ENCODE measurements at places on chromosomes 11 and 22. TPM values are rescaled to one million over a fixed set of nuclear protein-coding genes. Genes with fewer than 3 reads are reported as not detected.

APOBEC3B gene
- 14.2 TPM for total RNA-seq

SNX19 gene
- total RNA-seq: 22.6 TPM

PHLDB1 gene
- 74.8 TPM for total RNA-seq

PVALB gene
- 1.7 TPM for total RNA-seq

- no peaks in the 10 kb centered on the region for H3K27me3 ChIP-seq
- DNase-seq: no peak
- H3K4me1 ChIP-seq: peaks cover 4% of the 10 kb centered on the region
- H3K27ac ChIP-seq: no peak overlapping the region
- no peaks in the 10 kb centered on the region for H3K36me3 ChIP-seq
These were observed 518.4 kb downstream of the SOX6 start for GRCh38 chr11:15837901-15838489.

P2RY6 gene
- not detected for total RNA-seq

HORMAD2 gene
- total RNA-seq: not detected

DNA sequence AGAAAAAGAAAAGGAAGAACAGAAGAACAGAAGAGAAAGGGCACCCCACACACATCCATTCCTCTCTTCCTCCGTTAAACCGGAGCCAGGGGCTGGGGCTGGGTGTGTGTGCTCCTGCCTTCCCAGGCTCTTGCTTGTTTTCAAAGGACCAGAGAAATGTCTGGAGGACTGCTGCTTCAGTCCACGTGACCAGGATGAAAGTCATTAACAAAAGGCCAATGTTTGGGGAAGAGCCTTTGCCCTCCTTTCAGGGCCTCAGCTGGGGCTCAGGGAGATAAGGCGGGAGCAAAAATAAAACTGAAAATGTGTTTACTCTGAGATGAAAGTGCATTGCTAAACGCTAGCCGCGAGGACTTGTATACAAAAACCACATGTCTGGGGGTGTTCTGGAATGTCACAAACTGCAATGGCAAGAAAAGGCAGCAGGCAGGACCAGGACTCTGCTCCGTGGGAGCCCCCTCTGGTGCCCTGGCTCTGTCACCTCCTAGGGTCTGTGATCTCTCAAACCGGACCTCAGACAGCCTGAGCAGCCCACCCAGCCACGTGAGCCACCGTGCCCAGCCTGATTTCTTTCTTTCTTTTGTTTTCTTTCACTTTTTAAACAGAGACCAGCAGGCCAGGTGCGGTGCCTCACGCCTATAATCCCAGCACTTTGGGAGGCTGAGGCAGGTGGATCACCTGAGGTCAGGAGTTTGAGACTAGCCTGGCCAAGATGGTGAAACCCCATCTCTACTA lies 31.6 kb upstream of the MYH9 start:
- peak; percentile 51 for DNase-seq
- H3K27me3 ChIP-seq: no peaks in the 10 kb centered on the region
- no peaks in the 10 kb centered on the region for H3K36me3 ChIP-seq
- H3K4me1 ChIP-seq: peaks cover 5% of the 10 kb centered on the region

DNA sequence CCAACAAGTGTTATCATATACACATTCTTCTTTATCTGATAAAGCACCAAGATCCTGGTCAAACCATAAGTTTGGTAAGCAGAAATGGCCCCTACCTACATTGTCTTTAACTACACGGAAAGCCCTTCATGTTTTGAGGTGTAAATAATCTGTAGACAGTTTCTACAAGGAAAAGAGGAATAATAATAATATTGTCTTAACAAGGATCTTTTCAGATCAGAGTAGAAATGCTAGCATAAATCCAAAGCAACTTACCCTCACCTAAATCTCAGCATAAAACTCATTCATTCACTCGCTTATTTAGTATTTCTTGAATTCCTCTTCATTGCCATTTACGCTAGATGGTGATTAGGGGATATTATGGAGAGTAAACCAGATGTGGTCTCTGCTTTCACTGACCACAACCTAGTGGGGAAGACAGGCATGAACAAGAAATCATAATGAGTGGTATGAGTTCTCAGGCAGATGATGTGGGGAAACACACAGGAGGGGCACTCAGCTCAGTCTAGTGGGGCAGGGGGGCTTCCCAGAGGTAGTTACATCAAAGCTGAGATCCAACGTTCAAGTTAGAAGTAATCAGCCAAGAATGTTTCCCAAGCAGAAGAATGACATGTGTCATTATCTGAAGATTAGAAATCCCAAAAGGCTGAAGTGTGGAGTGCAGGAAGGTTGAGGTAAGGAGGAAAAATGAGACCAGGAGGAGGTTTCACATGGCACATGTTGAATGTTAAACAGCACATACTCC lies 65.4 kb upstream of the ZC3H12C start:
- DNase-seq: no peak
- peaks cover 1% of the 10 kb centered on the region for H3K27me3 ChIP-seq
- H3K4me1 ChIP-seq: no peaks in the 10 kb centered on the region
- H3K27ac ChIP-seq: no peak overlapping the region
- H3K36me3 ChIP-seq: no peaks in the 10 kb centered on the region

- DNase-seq: no peak
- H3K36me3 ChIP-seq: no peaks in the 10 kb centered on the region
- no peak overlapping the region for H3K27ac ChIP-seq
- H3K4me3 ChIP-seq: no peak overlapping the region
- no peaks in the 10 kb centered on the region for H3K27me3 ChIP-seq
These were observed 1.5 kb downstream of the GPR152 start for GRCh38 chr11:67450796-67451657.

- H3K27ac ChIP-seq: no peak overlapping the region
- no peak for DNase-seq
- no peaks in the 10 kb centered on the region for H3K4me1 ChIP-seq
- no peak overlapping the region for H3K4me3 ChIP-seq
- H3K27me3 ChIP-seq: no peaks in the 10 kb centered on the region
These were observed 9.3 kb upstream of the POU2AF1 start for GRCh38 chr11:111388420-111388819.

SMIM38 gene
- total RNA-seq: 0.20 TPM

JHY gene
- total RNA-seq: 0.46 TPM

ST14 gene
- total RNA-seq: 25.7 TPM

DNA sequence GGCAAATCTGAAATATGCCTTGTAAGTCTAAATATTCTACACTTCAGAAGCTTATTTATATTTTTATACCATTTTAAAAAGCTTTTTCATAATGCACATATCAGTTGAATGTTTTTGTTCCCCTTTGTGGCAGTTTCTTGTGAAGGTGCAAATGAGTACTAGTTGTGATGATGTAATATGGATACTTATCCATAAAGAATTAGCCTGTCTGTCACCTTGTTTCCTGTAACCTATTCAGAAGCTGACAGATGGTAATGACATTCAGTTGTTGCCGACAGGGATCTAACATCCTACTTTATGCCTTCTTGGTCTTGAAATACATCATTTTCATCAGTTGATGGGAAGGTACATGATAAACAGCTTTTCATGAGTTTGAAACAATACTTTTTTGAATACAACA lies 2.9 kb downstream of the QSER1 start:
- peaks cover 11% of the 10 kb centered on the region for H3K4me1 ChIP-seq
- H3K36me3 ChIP-seq: no peaks in the 10 kb centered on the region
- H3K4me3 ChIP-seq: peak overlapping the region; percentile 98
- DNase-seq: no peak
- H3K27ac ChIP-seq: no peak overlapping the region

GRCh38 chr11:132670921-132671675 lies 861.2 kb downstream of the OPCML start:
- no peaks in the 10 kb centered on the region for H3K4me1 ChIP-seq
- no peak overlapping the region for H3K4me3 ChIP-seq
- no peaks in the 10 kb centered on the region for H3K27me3 ChIP-seq
- no peaks in the 10 kb centered on the region for H3K36me3 ChIP-seq
- no peak for DNase-seq

DNA sequence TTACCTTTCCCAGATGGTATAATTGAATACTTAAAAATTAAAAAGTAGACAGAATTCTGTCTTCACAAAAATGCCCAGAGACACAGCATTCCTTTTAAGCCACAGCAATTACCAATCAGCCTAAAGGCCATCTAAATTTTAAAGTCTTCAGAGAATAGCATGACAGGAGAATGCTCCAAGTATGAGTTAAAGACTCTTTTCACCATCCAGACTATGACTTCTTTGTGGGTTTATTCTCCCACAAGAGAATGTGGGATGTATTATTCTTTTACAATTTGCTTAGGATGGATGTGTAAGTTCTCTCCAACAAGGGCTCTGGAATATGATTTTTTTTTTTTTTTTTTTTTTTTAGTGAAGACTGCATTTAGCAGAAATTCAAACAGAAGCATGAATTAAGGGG lies 249.9 kb downstream of the TTC28 start:
- peaks cover under 1% of the 10 kb centered on the region for H3K4me1 ChIP-seq
- H3K27me3 ChIP-seq: no peaks in the 10 kb centered on the region
- DNase-seq: no peak
- H3K36me3 ChIP-seq: no peaks in the 10 kb centered on the region
- H3K4me3 ChIP-seq: no peak overlapping the region

OR52N2 gene
- 0.33 TPM for total RNA-seq

DNA sequence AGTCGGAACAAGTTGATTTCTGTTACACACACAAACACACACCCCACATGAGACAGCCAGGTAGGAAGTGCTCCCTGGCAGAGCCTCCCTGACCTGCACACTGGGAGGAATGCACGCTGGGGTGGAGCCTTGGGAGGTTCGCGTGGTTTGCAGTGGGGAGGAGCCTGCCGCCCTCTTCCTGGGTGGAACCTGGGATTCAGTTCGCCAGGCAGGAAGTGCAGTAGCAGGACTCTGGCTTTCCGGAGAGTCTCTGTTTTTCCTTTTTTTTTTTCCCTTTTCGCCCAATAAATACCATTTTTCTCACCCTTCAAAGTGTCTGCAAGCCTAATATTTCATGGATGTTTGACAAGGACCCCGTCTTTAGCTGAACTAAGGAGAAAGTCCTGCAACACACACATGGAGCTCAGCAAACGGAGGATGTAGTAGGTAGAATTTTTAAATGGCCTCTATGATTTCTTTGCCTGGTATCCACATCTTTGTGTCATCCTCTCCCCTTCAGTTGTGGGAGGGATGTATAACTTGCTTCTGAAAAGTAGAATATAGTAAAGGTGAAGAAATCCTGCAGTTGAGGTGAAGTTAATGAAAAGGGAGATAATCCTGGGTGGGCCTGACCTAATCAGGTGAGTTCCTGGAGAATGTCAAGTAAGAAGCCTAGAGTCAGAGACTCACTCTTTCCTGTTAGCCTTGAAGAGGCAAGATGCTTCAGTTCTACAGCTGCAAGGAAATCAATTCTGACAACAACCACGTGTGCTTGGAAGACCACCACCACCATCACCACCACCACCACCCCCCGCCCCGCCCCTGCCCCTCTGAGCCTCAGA lies 72.9 kb downstream of the PIWIL4 start:
- no peaks in the 10 kb centered on the region for H3K27me3 ChIP-seq
- no peak overlapping the region for H3K27ac ChIP-seq
- no peak overlapping the region for H3K4me3 ChIP-seq
- DNase-seq: no peak
- H3K4me1 ChIP-seq: no peaks in the 10 kb centered on the region

DNA sequence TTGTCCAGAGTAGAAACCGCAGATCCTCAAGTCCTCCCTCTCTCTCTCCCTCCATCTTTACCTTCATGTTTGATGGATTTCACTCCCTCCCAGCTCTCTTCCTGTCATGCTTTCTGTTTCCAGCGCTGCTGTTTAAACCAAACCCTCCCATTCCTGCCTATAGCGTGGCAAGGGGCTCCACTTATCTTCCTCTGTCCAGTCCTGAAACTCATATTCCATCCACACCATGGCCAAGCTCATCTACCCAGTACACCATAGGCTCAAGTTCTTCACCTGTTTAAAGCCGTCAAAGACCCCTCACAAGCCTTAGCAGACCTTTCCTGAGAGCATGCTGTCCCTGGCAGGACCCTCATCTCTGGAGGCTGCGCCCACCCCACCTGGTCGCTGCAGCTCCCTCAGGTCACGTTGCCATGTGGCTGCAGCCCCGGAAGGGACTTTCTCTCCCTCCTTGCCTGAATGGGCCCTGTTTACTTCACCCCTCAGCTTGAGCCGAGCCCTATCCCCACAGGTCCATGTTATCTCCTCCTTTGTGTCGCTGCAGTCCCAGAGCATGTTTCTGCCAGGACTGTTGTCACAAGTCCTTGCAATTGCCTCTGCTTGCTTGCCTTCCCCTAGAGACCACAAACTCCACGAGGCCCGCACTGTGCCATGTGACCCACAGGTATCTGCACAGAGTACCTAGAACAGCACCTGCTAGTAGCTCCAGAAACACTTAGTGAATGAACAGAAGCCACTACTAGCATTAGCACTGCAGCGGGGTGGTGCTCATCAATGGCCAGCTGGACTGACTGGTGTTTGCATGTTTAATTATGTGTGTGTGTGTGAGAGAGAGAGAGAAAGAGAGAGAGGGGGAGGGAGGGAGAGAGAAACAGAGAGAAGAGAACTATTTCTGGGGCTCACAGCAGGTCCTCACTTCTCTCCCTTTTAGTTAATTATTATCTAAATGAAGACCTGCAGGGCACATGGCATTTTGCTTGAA lies 149.4 kb upstream of the SNX19 start:
- H3K27ac ChIP-seq: no peak overlapping the region
- H3K4me3 ChIP-seq: no peak overlapping the region
- no peaks in the 10 kb centered on the region for H3K27me3 ChIP-seq

GRCh38 chr11:65316227-65317024 lies 1.8 kb downstream of the CDC42EP2 start:
- no peak for DNase-seq
- no peaks in the 10 kb centered on the region for H3K36me3 ChIP-seq
- no peak overlapping the region for H3K4me3 ChIP-seq
- peaks cover 6% of the 10 kb centered on the region for H3K27me3 ChIP-seq

MS4A6A gene
- total RNA-seq: not detected

ADM2 gene
- 8.0 TPM for total RNA-seq

- H3K27ac ChIP-seq: no peak overlapping the region
- H3K36me3 ChIP-seq: peaks cover 11% of the 10 kb centered on the region
- no peak overlapping the region for H3K4me3 ChIP-seq
- H3K4me1 ChIP-seq: no peaks in the 10 kb centered on the region
- no peaks in the 10 kb centered on the region for H3K27me3 ChIP-seq
These were observed 49.1 kb downstream of the CERK start for GRCh38 chr22:46688949-46689348.

KIAA1671 gene
- 23.9 TPM for total RNA-seq

GRCh38 chr11:93080146-93080759 lies 110.8 kb downstream of the MTNR1B start:
- H3K27me3 ChIP-seq: no peaks in the 10 kb centered on the region
- H3K4me3 ChIP-seq: no peak overlapping the region
- no peaks in the 10 kb centered on the region for H3K36me3 ChIP-seq
- no peaks in the 10 kb centered on the region for H3K4me1 ChIP-seq
- H3K27ac ChIP-seq: no peak overlapping the region

GRCh38 chr22:50260801-50261614 lies 475 bp downstream of the MAPK12 start:
- H3K36me3 ChIP-seq: no peaks in the 10 kb centered on the region
- H3K27me3 ChIP-seq: peaks cover 20% of the 10 kb centered on the region
- peak; percentile 72 for DNase-seq
- H3K27ac ChIP-seq: no peak overlapping the region

ARHGAP42 gene
- total RNA-seq: 33.3 TPM

COPB1 gene
- total RNA-seq: 72.1 TPM

DNA sequence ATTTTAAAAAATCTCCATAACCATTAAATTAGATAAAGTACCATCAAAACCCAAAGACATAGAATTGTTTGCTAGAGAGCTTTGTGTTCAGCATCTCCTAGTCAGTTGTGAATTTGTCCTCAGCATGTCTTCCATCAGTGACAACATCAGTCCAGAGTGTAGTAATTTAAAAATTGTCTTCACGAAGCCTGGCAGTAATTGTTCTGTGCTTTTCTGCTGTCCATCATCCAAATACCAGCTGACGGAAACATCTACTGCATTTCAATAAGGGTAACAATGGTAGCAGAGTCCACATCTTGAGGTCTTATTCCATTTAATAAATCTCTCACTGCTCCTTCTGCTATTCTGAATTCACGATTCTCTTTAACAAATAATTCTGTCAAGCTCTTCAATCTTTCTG lies 121.5 kb downstream of the ATXN10 start:
- H3K27me3 ChIP-seq: no peaks in the 10 kb centered on the region
- no peak for DNase-seq
- no peak overlapping the region for H3K4me3 ChIP-seq
- no peak overlapping the region for H3K27ac ChIP-seq
- H3K36me3 ChIP-seq: no peaks in the 10 kb centered on the region

ACRV1 gene
- not detected for total RNA-seq
